ENCODE measurements at places on chromosomes 7 and 10.

DNA sequence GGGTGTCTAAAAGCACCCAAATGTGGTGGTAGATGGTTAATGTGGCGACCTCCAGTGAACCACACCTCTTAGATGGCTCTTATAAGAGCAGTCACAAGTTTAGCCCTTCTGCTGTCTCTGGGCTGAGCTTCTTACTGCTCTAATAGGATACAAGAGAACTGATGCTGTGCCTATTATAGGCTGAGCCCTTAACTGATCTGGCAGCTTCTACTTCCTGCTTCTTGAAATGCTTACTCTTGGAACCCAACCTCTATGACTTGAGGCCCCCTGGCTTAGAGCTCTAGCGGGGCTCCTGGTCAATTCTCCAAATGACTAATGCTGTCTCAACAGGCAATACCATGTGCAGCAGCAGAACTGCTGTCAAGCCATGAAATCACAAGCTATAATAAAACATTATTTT, 35.0 kb upstream of the LSM8 start:
- DNase-seq = no peak

- DNase-seq = peak; percentile 22
Observed at GRCh38 chr7:127252778-127253280, at the start of gene GRM8. GRM8 (minus strand) TSS chr7:127252941.

- DNase-seq = no peak
Observed at GRCh38 chr7:124532166-124532565, 233.4 kb downstream of the GPR37 start.

- DNase-seq = no peak
Observed at GRCh38 chr10:97078261-97078937, 107.4 kb downstream of the SLIT1 start.

DNA sequence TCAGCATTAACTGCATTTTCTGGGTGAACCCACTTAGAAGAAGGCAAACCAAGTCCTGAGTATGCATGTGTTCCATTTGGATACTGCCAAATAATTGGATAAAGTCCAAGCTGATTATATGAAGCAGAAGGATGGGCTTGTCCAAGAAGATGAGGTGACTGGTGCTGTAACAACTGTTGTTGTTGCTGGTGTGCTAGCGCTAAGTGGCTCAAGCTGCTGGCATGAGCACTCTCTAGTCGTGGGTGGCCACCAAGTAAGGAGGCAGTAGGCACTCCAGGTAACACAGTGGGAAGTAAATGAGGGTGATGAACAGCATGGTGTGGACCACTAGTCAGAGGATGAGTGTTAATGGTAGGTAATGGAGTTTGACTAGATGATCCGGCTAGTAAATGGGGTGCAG, 80.4 kb downstream of the NRBF2 start:
- no peak for DNase-seq

DNA sequence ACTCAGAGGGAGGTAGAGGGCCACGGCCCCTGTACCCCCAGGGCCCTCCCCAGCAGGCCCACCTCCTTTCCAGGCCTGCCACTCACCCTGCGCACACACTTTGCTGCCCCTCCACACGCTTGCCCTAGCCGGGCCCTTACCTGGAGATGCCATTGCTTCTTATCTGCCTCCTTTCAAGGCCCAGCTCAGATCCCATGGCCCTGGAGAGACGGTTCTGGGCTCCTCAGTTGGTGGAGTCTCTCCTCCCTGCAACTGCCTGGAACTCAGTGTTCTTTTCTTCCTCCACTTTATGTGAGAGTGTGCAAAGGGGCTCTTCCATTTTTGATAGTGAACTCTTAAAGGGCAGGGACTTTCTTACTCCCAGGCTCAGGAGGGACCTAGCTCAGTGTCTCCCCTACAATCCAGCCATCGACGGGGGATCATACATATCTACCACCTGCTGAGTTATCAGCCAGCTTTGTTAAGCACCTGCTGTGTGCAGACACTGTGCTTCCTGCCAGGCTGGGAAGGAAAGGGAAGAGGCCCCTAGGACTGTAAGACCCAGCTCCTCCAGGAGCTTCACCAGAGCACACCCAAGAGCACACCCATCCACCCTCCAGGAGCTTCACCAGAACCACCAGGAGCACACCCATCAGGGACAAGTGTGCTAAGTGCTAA, 89.3 kb upstream of the MACROH2A2 start:
- no peak for DNase-seq

- DNase-seq = no peak
Observed at GRCh38 chr7:113652501-113652900, 266.3 kb downstream of the PPP1R3A start.

DNA sequence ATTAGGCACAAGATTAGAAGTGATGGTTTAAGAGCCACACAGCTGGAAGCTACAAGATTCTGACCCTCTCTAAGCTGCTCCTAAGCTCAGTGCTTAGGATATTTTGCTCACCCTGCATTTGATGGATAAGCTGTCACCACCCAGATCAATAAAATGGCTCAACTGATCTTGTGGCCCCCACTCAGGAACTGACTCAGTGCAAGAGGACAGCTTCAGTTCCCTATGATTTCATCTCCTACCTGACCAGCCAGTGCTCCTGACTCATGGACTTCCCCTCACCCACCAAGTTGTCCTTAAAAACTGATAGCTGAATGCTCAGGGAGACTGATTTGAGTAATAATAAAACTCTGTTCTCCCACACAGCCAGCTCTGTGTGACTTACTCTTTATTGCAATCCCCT, 833.8 kb downstream of the GRID1 start:
- no peak for DNase-seq

DNA sequence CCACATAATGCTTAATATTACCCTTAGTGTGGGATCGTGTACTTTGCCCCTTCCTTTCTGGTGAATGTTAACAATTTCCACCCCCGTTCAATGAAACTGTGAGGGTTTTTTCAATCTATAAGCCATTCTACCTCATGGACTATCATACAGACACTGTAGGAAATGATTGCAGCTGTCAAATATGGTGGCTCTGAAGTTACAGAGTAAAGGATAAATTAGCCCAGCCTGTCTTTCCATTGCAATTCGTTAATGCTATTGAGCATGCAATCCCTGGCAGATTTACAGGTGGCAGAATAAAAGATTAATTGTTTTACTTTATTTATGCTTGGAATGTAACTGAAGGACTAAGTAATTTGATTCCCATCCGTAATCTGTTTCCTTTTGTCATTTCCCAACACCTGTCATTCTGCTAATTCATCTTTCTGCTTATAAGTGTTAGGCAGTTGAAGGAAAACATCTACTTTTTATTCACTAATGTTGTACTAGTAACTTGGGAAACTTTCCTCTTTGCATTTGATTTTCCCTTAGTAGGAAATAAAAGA, 1211.6 kb upstream of the LRRN3 start:
- no peak for DNase-seq

DNA sequence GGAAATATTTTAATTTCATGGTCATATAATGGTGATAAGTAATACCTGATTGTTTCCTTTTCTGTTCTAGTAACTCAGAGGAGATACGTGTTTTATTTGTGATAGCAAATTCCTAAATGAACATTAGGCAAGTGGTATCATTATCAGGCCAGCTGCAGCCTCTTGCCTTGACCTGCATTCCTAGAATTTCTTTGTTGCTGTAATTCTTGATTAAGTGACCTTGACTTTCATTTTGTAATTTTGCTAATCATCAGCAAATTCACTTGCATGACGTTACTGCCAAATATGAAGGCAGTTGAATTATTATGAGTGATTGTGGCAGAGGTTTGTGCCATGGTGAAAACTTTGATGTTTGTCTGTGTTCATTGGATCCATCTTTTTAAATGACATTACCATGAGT, 5.6 kb upstream of the AS3MT start:
- no peak for DNase-seq

DNA sequence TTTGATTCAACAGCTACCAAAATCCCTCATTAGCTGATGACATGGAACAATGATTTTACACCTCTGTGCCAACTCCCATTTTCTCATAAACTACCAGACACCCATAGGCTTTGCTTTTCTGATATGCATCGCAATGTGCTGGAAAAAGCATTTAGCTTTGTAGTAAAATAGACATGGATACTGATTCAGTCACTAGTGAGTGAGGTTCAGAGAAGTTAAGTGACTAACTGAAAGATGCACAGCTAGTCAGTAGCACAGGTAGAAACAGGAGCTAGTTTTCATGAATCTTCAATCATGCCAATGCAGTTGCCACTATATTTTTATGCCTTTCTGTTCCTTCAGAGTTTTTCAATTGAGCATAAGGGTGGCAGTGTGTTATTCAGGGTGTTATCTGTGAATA, 38.7 kb downstream of the PRKG1 start:
- DNase-seq = no peak

- DNase-seq = no peak
Observed at GRCh38 chr7:21656796-21657195, 114.0 kb downstream of the DNAH11 start.

GRCh38 chr10:114420811-114421485, 16.6 kb upstream of the AFAP1L2 start:
- no peak for DNase-seq

- no peak for DNase-seq
Observed at GRCh38 chr10:14524691-14525324, 194.1 kb upstream of the FRMD4A start.

DNA sequence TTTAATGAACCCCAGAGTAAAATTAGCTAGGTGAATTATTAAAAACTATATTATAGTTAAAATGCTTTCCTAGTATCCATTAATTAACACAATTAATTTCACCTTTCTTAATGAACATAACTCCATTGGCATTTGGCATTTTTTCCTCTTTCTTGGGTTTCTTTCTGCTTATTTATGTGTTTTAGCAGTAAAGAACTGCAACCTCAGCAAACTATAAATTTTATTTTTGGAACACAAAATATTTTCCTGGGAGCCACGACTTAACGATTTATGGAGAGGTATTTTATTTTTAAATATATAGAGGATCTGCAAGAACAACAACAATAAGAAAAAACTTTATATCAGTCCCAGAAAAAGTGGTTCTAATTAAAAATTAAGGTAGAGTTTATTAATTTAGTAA, 447.4 kb upstream of the ETV1 start:
- DNase-seq = no peak

GRCh38 chr10:132518572-132519381, 18.8 kb upstream of the INPP5A start:
- DNase-seq = peak; percentile 20

DNA sequence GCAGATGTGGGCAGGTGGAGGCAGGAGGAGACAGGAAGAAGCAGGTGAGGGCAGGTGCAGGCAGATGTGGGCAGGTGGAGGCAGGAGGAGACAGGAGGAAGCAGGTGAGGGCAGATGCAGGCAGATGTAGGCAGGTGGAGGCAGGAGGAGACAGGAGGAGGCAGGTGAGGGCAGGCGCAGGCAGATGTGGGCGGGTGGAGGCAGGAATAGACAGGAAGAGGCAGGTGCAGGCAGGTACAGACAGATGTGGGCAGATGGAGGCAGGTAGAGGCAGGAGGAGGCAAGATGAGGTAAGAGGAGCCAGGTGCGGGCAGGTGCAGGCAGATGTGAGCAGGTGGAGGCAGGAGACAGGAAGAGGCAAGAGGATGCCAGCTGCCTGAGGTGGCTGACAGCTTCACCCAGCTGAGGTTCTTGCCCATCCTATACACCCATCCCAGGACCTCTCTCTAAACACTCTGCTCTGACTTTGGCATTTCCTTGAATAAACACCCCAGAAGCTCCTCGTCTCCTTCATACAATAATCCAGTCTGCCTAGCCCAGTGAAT, 33.0 kb downstream of the PTPRE start:
- DNase-seq = no peak

DNA sequence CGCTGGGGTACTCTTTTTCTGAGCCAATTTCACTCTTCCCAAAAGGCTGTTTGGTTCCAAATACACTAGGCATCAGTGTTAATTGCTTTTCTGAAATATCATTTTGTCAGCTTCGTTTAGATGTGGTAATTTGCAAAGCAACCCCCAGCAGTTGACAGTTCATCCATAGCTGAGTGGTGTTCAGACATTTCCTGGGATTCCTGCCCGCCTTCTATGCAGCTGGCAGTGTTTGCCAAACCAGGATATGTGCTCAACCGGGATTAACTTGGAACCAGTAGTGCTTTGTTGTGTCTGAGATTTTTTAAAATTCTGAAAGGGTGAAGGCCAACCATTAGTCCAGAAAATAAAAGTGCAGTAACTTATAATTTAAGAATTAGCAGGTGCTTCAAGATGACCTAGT, 25.2 kb upstream of the MKLN1 start:
- DNase-seq = no peak

DNA sequence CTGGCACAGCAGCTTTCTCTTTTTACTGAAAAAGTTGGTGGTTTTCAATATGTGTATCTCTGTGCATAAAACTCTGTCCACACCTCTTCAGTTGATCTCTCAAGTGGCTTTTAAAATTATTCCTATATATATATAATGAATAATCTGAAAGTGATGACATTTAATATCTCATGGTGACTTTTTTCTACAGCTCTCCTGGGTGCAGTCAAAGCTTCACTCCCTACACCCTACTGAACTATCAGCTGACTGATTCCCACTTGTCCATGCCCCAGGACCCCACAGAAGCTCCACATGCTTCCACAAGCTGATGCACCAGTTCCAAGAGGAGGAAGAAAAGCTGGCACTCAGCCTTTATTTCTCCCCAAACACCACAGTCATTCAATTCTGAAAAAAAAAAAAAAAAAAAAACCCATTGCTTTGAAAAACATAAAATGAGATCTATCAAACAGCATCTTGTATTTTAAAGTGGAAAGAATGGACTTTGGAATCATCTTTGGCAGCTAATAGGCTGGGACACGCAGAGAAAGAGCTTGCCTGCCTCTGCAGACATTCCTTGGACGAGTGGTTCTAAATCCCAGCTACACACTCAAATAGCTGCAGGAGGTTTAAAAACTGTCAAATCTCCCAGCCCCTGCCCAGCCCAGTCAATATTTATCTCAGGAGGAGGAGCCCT, 75.3 kb upstream of the GDF10 start:
- no peak for DNase-seq

GRCh38 chr10:68598978-68599770, 39.0 kb downstream of the TET1 start:
- DNase-seq = no peak

DNA sequence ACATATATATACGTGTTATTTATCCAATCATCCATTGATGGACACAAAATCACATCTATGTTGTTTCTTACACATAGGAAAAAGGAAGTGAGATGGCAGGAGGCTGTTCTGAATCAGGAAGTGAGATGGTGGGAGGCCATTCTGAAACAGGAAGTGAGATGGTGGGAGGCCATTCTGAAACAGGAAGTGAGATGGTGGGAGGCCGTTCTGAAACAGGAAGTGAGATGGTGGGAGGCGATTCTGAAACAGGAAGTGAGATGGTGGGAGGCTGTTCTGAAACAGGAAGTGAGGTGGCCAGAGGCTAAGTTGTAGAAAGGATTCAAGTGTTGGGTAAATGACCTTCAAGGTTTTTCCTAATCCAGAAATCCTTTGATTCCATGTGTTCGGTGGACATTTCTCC, 921.5 kb downstream of the TYW1 start:
- peak; percentile 60 for DNase-seq

DNA sequence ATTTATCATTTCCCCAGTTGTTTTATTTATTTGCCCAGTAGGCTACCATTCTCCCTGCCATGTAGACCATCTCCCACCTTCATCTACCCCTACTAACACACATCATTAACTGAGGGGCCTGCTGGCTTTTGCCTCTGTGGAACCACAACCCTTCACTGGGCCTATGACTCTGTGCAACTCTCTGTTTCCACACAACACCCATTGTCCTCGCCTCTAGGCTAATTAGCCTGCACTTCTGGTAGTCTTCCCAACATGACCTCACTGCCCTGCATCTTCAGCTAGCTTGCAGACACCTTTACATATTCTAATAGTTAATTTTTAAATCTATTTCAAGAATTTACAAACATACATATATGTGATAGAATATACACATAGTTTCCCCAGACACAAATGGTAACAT, 7.5 kb downstream of the ANKIB1 start:
- DNase-seq = no peak
